ENCODE measurements at places on chromosomes 16 and 17.

DNA sequence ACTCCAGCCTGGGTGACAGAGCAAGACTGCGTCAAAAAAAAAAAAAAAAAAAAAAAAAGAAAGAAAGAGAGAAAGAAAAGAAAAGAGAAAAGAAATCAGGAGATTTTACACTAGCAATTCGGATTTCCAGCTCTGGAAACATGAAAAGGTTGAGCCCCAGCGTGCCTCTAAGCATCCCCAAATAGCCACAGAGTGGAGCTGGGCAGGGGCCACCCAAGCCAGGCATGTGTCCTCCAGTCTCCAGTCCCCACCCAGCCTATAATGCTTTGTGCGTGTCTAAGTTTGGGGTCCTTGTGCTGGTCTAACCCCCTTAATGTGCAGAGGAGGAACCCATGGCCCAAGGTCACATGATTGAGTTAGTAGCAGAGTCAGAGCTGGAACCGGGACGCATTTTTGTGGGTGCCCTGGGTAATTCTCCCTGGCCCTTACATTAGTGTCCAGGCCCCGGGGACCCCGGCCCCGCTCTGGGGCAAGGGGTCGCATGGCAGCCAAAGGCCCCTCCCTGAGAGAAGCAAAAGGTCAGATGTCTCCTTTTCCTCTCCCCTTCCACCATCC, 19.9 kb downstream of the ADAM11 start:
- no peak for DNase-seq

DNA sequence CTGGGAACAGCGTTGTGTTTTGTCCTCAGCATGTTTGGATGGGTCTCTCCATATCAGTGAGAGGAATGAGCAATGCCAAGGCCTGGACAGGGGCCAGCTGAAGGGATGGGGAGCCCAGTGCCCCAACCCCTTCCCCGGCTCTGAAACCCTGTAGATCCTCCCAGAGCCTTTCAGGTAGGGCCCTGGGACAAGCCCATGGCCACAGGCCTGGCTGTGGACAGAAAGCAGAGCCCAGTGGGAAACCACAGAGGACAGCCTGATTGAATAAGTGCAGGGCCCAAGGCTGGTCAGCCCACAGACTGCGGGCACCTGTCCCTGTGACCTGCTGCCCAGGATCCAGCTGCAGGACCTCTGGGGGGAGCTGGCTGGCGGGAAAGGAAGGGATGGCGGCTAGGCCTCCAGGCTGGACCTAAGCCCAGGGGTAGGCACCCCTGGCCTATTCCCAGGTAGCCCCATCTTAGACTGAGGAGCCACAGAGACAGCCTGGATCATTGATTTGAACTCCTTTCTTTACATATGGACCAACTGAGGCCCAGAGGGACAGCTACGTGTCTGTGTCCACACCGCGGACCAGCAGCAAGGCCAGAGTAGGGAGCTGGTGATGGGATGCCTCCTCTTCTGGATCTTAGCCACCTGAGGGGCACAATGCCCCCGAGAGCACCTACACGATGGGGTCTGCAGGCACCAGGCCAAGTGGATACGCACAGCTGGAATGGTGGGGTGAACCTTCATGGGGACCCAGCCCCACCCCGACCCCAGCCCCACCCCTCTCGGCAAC, 1.3 kb downstream of the CCDC102A start:
- no peak for DNase-seq

GRCh38 chr16:88472069-88472468, 19.0 kb downstream of the ZFPM1 start:
- no peak for DNase-seq

- no peak for DNase-seq
These were observed 12.8 kb downstream of the SMIM5 start for GRCh38 chr17:75645889-75646637.

- no peak for DNase-seq
These were observed 471.8 kb downstream of the CDH13 start for GRCh38 chr16:83098536-83098935.

DNA sequence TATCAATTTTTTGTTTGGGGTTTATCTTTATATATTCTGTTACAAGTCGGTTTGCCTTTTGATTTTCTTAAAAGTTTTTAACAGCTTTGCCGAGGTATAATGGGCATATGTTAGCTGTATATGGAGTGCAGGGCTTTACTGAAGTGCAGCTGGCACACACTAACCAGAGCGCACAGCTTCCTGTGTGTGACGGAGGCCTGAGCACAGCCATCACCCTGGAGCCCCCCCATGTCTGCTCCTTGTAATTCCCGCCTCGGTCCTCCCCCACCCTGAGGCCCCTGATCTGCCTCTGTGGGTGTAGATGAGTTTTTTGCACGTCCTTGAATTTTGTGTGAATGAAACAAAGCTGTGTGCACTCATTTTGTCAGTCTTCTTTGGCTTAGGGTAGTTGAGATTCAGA, 60.1 kb upstream of the ZNF750 start:
- peak; percentile 35 for DNase-seq

- DNase-seq: peak; percentile 55
These were observed 43.9 kb upstream of the TEX2 start for GRCh38 chr17:64306850-64307463.

- DNase-seq: no peak
These were observed 5.1 kb downstream of the CALCOCO2 start for GRCh38 chr17:48835971-48836370.

DNA sequence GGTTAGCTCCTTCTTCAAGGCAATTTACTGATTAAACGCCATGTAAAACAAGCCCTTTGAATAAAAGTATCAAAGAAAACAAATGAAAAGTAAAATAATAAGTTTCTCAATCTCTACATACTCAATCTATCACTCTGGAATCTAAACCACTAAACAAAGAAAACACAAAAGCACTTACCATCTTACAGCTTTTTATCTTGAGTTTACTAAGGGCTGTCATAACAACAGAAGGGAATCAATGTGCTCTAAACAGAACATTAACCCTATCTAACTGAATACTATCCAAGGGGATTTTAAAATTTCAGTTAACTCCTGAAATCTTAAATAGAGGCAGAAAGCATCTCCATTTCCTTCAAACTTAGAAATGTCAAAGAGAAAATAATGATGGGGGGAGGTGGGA, 3.4 kb downstream of the SKA2 start:
- DNase-seq: no peak

DNA sequence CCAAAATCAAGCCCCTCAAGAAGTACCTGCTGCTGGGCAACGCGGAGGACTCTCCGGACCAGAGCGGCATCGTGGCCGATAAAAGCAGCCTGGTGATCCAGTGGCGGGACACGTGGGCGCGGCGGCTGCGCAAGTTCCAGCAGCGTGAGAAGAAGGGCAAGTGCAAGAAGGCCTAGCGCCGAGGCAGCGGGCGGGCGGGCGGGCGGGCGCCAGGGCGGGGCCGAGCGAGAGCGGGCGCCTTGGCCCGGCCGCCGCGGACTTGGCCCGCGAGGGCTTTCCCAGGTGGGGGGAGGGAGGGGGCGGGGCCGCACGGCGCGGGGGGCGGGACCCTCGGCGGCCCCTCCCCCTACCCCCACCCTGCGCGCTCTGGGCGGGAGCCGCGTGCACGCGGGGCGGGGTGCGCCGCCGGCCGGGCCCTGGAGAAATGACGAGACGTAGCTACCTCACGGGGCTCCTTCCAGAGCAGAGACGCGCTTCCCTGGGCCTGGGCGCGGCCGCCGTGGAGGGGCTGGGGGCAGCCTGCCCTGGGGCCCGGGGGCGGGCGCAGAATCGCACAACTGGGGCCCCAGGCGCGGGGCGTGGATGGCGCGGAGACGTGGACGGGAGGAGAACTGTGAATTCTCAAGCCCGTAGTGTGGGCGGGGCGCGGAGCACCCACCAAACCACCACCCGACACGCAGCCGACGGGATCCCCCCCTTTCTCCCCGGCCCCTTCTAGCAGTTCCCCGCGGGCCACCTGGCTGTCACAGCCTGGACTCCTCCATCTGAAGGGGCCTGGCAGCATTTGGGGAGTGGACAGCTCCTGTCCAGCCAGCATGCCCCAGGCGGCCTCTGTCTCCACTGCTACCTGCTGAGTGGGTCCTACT, 218.7 kb downstream of the NTN1 start:
- peak; percentile 68 for DNase-seq

GRCh38 chr16:711548-712320, 3.2 kb upstream of the METRN start:
- peak; percentile 57 for DNase-seq

DNA sequence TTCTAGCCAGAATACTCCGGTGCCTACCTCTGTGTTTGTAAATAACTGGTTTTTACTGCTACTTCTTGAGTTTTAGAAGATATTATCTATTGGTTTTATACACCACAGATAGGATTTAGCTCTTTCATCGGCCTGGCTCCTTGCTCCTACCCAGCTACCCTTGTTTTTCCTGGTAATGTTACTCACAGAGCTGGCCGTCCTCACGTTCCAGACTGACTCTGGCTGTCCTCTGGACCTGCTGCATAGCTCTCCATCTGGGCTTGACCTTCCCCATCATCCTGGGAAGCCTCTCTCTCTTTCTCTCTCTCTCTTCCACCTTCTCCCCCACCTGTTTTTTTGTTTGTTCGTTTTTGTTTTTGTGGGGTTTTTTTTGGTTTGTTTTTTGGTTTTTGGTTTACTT, 51.5 kb downstream of the MPRIP start:
- DNase-seq: no peak

- DNase-seq: no peak
These were observed 15.7 kb downstream of the TMEM94 start for GRCh38 chr17:75472119-75472518.

DNA sequence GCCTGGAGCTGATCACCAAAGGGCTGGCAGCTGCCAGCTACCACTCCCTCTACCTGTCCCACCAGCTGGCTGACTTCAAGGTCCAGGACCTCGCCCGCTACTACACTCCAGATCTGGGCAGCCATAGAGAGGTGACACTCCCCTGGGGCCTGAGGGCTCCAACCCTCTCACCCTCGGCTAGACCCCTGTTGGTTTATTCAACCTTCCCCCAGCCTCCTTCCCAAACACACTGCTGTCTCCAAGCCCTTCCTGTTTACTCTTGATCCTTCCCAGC, 18.0 kb downstream of the ALOX12B start:
- DNase-seq: no peak

- DNase-seq: no peak
These were observed 6.0 kb downstream of the PLLP start for GRCh38 chr16:57278494-57278893.

DNA sequence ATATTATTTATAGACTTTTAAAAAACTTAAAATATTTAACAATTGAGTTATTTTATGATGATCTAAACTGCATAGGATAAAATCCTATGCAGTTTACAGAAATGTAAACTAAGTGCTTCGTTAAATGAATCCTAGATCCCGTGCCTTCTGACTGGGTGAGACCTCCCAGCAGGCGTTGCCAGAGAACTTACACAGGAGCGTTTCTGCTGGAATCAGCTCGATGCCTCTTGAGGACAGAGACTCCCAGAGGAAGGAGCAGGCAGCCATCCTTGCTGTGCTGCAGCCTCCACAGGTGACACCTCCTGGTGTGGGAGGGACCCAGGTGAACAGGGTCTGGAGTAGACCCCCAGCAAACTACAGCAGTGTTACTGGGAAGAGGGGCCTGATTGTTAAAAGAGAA, 160.4 kb downstream of the WWOX start:
- DNase-seq: no peak

- DNase-seq: peak; percentile 94
These were observed 47.1 kb upstream of the MYOCD start for GRCh38 chr17:12618557-12618956.

DNA sequence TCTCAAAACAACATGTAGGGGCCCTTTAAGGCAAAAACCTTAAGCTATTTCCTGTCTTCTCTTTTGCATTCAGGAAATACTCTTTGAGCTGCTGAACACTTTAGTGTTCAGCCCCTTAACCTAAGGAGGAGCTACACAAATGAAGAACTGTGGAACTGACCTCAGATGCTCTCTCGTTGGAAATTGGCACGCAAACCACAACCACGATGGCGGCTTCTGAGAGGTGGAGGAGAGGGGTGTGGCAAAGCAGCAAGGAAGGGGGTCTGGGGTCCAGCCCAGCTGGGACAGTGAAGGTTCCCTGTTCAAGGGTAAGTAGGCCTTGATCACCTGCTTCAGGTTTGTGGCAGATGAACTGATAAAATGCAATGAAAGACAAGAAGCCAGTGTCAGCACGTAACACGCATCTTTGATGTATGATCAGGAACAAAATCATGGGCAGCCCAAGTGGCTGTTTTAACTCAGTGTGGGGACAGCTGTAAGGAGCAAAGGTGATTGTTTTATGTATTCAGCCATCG, 291.6 kb upstream of the TNRC6C start:
- DNase-seq: no peak

DNA sequence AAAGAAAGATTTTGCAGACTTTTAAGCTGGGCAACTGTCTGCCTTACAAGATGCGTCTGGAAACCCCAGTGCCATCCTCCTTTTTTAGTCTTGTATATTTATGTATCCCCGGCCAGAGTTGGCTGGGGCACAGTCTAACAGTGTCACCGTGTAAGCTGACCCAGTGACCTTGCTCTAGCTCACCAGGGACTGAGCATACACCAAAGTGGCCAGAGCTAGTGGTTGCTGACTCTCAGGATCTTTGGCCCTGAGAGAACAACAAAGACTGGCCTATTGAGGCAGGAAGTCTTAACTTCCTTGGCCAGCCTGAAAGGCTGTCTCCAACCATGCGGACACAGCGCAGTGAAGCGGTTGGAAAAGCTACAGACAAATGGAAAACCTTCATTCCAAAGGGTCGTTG, 745.2 kb downstream of the WWOX start:
- DNase-seq: no peak

DNA sequence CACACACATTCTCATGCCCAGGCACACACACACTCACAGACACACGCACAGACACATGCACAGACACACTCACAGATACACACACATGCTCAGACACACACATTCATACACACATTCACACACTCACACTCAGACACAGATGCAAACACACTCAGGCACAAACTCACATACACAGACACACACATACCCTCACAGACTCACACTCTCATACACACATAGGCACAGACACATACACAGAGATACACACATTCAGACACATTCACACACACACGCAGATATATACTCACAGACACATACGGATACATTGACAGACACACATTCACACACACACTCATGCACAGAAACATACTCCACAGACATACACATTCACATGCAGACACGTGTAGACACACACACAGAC, 89.6 kb downstream of the RBFOX3 start:
- no peak for DNase-seq

- no peak for DNase-seq
These were observed 22.6 kb downstream of the MXRA7 start for GRCh38 chr17:76688165-76688622.

- DNase-seq: no peak
These were observed 114.5 kb downstream of the BANP start for GRCh38 chr16:88065747-88066142.

DNA sequence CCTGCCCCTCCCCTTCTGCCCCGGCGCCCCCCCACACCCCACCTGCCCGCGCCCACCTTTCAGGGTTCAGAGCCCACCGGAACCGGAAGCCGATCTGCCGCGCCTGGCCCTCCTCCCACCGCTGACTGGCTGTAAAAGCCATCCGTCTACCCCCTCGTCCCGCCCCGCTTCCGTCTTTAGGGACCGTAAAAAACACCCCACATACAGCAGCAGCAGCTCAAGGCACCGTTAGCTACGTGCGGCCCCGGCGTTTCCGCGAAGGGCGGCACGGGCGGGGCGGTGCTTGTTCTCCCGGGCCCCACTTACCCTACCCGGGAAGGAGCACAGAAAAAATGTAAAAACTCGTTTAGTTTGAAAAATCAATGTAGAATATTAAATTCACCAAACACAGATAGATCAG, at the start of gene MRPL28:
MRPL28 (minus strand) TSS at position 96 of the 400 bp plus-strand sequence. CDS start 320 bp downstream, outside the sequence.
- peak; percentile 94 for DNase-seq

Data from fibroblast of skin of right quadriceps (primary cell).